ENCODE measurements at places on chromosomes 3 and 15.
A peak's percentile ranks its signal among the peaks of the same experiment; 100 is the strongest.

DNA sequence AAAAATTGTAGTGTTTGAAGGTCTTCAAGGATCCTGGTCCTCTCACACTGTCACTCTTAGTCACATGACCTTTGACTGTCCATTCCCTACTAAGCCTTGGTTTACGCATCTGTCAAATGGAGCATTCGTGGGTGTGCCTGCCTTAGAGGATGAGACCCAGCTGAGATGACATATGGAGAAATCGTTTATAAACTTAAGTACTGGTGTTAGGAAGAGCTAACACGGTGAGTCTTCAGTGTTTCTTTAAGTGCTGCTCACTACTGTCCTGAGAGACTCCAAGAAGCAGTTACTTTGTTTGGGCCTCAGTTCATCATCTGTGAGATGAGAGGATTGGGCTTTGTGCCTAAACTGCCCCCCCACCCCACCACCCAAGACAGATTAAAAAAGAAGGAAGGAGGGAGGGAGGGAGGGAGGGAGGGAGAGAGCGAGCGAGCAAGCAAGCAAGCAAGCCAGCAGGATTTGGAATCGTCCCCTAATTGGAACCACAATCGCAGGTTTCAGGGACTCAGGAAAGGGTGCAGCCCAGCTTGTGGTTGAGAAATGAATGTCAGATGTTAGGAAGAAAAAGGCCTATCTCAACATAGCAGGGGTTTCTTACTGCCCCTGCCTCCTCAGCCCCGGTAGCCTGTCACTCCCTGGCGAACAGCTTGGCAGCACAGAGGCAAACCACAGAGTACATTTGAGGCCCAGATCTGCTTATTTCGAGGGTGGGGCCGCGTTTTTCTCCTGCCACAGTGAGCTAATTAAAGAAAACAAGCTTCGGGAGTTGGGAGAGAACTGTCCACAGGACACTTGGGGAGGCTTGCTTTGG lies 32.7 kb downstream of the SMAD3 start:
- DNase-seq: peak; percentile 74

GRCh38 chr15:69303337-69304181 lies 4.8 kb downstream of the PAQR5 start:
- no peak for DNase-seq

DNA sequence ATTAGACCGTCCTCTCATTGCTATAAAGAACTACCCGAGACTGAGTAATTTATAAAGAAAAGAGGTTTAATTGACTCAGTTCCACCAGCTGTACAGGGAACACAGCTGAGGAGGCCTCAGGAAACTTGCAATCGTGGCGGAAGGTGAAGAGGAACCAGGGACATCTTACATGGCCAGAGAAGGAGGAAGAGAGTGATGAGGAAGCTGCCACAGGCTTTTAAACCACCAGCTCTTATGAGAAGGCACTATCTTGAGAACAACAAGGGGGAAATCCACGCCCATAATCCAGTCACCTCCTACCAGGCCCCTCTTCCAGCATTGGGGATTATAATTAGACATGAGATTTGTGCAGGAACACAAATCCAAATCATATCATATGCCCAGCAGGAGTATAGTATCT lies 138.5 kb downstream of the ALCAM start:
- DNase-seq: no peak

- peak; percentile 21 for DNase-seq
Measured at GRCh38 chr15:49644364-49644794, 23.5 kb downstream of the DTWD1 start.

DNA sequence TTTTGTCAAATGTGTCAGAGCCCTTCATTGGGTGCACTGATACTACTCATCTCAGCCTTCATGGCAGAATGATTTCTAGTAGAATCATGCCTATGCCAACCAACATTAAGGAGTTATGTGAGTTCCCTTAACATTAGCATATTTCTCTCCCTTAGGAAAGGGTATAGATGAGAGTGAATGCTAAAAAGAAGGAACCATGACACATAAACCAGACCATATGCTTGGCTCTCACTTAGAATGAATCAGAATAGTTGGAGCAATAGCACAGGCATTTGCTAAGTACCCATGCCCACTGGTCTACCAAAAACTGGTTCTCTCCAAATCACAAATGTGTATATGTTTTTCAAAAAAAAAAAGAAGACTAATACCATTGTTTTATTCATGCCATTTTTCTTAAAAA lies 51.1 kb downstream of the STRIT1 start:
- no peak for DNase-seq

- DNase-seq: no peak
Measured at GRCh38 chr3:33047842-33048834, 48.8 kb downstream of the GLB1 start.

DNA sequence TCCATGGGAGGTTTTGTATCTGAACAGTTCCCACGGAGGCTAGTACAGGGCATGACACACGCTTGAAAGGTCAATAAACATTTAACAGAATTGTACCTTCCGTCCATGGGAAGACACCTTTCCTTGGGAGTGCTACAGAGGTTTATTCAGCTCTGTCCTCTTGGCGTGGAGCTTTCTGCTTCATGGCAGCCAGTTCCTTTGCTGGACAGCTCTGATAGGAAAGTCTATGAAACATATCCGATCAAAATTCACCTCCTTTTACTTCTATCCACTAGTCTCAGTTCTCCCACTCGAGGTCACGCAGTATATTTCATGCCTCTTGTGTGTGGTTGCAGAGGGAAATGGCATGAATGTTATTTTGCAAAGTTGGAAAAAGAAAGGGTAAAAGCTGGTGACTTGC lies 91.2 kb downstream of the PEX5L start:
- no peak for DNase-seq
